Caco-2 (cell line): ENCODE measurements at places on chromosomes 11 and 22.

DNA sequence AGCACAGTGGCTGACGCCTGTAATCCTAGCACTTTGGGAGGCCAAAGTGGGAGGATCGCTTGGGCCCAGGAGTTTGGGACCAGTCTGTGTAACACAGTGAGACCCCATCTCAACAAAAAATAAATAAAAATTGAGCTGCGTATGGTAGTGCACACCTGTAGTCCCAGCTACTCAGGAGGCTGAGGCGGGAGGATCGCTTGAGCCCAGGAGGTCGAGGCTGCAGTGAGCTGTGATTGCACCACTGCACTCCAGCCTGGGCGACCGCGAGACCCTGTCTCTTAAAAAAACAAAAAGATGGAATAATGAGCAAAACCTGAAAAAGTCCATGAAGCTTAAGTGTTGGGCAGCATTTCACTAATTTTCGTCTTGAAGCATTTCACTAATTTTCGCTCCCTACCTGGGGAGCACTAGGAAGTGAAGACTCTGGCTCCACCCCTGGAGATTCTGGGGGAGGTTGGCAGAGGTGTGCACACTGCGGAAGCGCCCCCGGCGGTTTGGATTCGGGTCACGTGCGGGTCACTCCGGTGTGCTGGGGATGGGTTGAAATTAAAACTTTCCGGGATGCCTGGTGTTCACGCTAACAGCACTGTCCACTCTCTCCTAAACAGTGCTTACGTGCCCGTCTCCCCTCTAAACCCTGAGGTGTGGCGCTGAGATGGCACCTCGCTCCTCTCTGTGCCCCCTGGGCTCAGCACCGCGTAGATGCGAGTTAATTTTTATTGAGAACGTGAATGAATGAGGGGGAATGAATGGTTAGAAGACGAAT is 906 bp upstream of the NAA40 start:
- peak; percentile 75 for DNase-seq

DNA sequence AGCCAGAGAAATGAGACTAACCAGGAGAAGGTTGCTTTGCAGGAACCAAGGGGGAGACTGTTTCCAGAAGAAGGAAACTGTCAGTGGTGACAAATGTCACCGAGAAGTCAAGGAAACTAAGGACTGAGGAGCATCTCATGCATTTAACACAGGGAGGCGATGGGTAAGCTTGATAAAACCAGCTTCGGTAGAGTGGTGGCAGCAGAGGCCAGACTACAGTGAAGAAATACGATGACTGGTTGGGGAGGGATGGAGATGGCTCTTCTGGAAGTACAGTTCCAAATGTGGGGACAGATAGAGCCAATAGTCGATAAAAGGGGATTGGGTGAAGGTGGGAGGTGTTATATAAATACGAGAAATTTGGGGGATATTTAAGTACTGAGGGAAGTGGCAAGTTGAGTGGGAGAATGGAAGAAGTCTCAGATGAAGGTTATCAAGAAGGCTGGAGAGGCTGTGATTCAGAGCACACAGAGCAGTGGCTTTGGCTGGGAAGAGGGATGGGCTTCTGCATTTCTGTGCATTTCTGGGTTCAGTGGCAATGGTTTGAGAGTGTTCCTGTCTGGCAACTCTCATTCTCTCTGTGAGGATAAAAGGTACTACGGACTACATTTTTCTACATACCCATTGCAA is 29.2 kb downstream of the SC5D start:
- DNase-seq, result no peak

DNA sequence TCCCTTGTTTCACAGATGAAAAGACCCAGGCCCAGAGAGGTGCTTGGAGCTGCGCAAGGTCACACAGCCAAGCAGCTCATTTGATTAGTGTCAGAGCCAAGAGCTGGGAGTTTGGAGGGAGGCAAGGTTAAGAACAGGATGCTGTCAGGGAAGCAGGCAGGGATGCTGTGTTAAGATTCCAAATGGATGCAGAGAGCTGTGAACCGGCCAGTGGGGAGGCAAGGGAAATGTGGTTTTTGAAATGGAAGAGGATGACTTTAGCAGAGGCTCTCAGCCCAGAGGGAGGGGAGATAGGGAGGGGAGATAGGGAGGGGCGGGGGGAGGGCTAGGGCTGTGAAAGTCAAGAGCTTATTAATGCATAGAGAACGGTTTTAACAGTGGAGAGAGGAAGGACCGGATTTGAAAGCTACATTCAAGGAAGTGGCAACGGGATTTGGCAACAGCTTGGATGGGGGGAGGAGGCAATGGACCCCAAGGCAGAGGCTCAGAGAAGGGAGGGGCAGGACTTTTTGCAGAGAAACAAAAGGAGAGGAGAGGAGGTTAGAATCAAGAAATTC is 13.0 kb downstream of the RTN4RL2 start:
- no peak for DNase-seq

- no peak for DNase-seq
These were observed at the start of gene GPR152 for GRCh38 chr11:67452141-67452952. Gene GPR152, minus strand, starts transcription at chr11:67452729. Its CDS starts 5 bp downstream, at chr11:67452724.

- no peak for DNase-seq
These were observed 15.2 kb upstream of the SERPIND1 start for GRCh38 chr22:20758688-20759087.

DNA sequence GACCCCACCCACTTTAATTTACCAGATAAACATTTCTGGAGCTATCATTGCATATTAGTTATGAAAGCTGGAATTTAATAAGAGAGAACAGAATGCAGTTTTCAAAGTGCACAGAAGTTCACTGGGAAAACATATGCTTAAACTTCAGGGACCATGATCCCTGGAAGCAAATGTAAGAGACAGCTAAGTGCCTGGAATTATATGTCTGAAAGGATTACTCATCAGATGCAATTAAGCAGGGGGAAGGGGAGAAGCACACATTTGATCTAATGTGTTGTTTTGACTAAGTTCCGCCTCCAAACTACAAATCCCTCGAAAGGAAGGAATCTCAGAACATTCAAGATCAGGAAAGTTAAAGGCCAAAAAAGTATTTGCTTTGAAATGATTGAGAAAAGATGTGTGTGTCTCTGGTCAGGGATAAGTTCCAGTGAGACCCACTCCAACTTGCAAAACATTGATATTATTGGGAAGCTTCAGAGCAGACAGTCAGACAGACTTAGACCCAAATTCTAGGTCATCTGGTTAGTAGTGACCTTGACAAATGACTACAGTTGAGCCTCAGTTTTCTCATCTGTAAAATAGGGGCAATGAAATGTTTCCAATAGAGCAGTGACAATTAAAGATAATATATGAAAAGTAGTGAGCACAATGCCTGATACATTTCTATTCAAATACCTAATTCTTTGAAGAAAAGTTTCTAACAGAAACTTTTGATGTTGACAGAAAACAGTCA is 147.6 kb downstream of the ME3 start:
- DNase-seq, result no peak

DNA sequence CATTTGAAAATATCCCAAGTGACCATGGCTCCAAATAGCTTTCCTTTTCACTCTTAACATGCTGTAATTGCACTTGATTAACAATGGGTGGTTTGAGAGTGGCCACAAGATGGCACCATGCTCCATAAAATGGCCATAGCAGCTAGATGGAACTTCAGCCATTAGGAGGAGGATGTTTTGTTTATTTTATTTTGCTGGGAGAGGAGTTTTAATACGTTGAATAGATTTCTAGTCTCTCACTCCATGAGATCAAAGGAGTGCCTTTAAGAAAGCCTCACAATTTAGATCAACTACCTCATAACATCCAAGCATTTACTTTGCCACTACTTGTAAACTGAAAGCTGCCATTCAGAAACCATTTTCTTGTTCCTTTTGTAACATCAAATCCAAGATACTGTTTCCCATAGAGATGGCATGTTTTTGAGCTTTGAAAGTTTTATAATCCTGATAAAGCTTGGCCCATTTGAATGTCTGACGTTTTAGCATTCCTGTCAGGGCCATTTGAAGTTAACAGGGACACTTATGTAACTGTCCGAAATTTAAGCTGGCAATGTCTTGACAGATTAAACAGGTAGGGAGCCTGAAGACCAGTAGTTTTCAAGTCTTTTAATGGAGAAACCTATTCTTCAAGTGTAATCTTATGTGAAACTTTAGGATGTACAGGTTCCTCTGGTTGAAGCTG is 4.7 kb downstream of the FEN1 start:
- DNase-seq, result peak; percentile 80

DNA sequence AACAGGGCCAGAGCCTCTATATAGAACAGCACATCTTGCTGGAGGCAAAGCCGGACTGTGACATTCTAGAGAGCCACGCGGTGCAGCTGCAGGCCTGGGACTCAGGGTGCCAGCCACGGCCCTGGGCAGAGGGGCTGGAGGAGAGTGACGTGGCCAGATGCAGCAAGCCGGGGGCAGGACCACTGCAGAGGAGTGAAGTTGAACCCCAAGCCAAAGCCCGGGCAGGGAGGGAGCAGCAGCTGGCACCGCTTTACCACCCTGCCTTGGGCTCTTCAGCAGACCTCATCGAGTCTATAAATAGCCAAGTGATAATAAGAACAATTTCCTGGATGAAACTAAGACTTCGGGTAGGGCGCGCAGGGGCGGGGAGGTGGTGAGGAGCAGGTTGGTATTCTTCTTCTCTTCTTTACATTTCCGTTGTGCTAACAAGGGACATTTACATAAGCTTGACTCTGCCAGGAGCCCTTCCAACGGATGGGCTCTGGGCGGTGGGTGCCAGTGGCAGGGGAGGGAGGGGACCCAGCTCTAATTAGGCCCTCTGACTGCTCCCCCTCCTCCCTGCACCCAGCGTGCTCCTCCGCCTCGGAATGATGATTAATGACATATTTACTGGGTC is 110.2 kb downstream of the ST3GAL4 start:
- no peak for DNase-seq

GRCh38 chr11:111402411-111402810 is 23.3 kb upstream of the POU2AF1 start:
- DNase-seq, result no peak

GRCh38 chr11:57131080-57131790 is 50.5 kb upstream of the LRRC55 start:
- DNase-seq, result peak; percentile 58

DNA sequence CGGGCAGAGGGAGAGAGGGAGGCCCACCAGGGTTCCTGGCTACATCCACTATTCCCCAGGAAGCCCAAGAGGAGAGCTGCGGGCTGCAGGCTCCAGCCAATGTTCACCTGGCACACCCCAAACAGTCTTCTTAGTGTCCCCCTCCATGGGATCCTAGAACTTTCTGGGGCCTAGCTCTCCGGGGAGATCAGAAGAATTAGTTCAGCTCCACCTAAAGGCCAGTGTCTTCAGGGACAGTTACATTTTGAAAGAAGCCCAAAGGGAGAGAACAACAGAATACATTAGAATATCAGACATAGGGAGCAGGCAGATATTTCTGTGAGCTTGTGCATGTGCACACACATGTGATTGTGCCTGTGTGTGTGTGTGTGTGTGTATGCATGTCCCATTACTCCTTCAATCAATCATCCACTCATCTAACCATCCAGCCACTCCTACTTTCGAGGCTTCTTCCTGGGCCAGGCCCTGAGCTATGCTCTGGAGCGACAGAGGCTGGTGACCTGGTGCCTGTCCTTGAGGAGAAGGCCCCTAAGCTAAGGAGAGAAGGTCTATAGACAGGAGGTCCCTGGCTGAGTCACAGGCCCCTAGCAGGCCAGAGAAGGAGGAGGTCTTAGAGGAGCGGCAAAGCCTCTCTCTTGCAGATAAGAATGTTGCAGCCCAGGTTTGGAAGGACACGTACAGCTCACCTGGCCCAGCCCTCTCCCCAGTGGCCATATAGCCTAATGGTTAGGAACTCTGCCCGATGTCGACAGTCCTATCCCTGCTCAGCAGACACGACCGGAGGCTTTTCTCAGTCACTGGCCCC is 165.5 kb downstream of the DSCAML1 start:
- DNase-seq, result no peak
